ENCODE measurements at places on chromosomes 4 and X.

GRCh38 chrX:54482839-54483593, 13.0 kb downstream of the FGD1 start:
- no peak for DNase-seq

DNA sequence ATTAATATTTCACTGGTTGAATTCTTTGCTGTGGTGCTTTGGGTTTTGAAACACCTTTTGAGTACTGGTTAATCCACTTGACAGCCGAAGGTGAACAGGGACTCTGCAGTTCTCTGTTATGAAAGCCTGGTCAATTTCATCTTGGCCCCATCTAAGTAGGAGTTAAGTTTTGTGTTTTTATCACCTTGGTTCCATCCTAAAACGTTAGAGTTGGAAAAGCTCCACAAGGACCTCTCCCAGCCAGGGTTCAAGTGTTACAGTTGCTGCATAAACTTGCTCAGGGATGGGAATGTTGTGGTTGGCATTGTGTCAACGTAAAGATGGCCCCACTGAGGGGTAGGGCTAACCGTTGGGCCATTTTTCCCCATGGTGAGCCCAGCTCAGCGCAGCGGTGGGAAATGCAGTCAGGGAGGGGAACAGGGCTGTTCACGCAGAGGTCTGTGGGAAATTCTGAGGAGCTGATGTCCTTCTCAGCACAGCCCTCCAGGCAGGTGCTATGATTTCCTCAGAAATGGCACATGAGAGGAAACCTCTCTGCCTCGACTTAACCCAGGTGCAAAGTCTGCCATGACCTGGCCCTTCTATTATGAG, 188.7 kb downstream of the STIM2 start:
- no peak for DNase-seq

DNA sequence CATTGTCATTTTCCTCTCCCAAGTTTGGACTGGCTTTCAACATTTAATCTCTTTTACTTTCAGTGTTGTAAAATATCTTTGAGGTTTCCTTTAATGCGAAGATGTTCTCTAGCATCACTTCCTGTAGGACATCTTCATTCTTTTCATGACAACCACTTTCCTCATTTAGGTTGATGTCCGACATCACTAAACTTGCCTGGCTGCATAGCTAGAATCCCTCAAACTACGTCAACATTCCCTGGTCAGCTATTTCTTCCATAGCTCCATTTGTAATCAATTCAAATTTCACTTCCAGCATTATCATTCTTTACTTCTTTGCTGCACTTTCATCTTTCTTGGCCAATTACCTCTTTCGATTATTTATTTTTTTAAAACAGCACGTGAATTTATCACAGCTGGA, 198.6 kb upstream of the EMCN start:
- DNase-seq = no peak

GRCh38 chr4:42473071-42473684, 75.9 kb downstream of the SHISA3 start:
- no peak for DNase-seq

GRCh38 chrX:25013632-25014365, 2.0 kb downstream of the ARX start:
- DNase-seq = no peak

DNA sequence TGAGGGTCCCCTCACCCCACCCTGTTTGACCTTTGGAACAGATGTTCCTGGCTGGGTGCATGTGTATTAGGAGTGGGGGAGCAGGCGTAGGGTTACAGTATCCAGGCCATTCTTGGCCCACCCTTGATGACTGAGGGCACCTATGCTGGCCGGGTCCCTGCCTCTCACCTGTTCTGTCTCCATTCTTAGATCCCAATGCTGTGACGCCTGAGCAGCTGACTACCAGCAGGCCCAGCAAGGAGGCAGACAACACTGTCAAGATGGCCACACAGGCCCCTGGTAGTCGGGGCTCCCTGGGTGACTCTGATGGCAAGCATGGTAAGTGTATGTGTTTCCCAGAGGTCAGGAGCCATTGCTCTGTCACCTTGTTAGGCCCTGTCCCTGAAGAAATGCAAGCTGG, 10.9 kb downstream of the EFNB1 start:
- DNase-seq = no peak

DNA sequence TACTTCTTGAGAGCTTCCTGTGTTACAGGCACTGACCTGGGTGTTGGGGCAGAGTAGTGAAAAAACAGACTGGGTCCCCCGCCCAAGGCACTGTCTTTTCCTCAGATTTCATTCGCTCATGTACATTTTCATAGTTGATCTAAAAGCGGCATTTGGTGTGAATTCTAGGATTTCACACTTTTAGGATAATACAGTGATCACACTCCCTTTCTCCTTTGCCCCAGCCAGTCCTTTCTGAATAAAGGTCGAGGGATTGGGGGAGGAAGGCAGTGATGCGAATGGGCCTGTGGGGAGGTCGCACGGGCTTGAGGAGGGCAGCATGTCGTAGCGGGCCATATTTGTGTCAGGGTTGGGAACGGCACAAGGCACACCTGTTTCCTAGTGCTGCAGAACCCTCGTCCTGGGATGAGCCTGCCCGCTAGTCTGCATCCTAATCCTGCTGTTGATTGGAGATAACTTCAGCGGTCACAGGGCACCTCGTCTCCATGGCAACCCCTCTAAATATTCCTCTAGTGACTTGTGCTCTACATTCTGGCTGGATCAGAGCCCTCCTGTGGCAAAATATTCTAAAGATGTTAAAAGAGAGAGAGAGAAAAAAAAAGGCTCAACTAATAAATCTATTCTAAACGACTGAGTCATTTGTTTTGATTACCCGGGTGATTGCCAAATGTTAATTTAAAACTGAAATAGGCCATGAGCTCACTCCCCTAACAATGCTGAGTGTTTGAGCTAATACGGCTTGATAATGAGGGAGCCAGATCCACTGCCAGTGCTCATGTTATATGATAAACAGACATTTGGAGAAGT, 21.8 kb downstream of the FHL1 start:
- peak; percentile 93 for DNase-seq

DNA sequence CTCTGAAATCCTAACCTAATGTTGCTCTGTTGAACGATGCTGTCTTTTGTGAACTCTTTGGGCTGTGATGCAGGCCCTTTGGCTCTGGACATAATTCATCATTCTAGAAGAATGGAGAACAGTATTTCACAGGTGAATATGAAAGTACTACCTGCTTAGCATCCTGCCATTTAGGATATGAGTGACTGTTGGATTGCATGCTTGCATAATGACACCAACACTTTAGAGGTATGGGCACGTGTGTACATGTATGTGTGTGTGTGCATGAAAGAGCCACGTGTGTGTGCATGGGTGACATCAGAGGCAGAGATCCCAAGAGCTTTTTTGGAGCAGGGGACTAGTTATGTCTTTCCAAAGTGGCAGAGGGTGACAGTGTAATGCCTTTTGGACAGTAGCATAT, 70.2 kb upstream of the ZNF518B start:
- no peak for DNase-seq
